ENCODE measurements at places on chromosomes 16 and 17. TPM values are rescaled to one million over a fixed set of nuclear protein-coding genes. Genes with fewer than 3 reads are reported as not detected.

Gene CLEC18B
- total RNA-seq = 2.4 TPM

Gene TMEM132E
- total RNA-seq = not detected

Gene WNT9B
- not detected for total RNA-seq

Gene TP53TG3F
- total RNA-seq = not detected

Gene RUNDC3A
- total RNA-seq = 0.35 TPM

Gene IL4R
- 348 TPM for total RNA-seq

Gene LRRC37A
- total RNA-seq = 9.2 TPM

DNA sequence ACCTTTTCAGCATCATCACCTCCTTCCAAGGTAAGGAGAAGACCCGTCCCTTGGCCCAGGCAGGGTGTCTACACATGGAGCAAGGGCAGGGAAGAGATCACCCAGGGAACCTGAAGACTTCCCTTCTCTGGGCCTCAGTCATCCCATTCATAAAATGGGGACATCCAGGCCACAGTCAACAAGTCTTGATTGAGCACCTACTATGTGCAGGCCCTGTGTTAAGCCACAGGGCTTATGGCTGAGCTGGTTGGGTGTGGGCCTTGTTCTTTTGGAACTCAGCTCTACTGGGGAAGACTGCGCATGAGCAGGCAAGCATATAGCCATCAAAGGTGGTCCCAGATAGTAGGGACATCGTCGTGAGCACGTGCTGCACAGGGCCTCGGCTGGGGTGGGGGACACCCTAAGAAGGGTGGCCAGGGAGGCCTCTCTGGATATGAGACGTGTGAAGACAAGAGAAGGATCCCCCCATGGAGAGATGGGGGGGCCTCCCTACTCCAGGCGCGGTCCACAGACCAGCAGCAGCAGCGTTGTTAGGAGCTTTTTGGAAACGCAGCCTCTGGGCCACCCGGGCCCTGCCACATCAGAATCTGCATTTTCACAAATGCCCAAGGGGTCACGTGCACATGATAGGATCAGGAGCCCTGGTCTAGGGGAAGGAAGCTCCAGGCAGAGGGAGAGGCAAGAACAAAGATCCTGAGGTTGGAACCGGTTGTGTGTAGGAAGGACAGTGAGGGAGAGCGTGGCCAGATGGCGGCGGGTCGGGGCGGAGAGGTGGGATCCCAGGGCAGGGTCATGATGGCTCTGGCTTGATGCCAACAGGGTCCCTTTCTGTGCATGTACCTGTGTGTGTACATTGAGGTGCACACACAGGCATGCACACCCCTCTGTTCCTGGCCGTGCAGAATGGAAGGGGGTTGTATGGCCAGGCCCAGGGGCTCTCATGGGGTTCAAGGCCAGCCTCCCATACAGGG, 5.9 kb upstream of the ADGRG3 start:
- H3K4me1 ChIP-seq = no peaks in the 10 kb centered on the region
- no peaks in the 10 kb centered on the region for H3K27me3 ChIP-seq
- no peak overlapping the region for H3K27ac ChIP-seq
- no peak for DNase-seq
- H3K36me3 ChIP-seq = no peaks in the 10 kb centered on the region

DNA sequence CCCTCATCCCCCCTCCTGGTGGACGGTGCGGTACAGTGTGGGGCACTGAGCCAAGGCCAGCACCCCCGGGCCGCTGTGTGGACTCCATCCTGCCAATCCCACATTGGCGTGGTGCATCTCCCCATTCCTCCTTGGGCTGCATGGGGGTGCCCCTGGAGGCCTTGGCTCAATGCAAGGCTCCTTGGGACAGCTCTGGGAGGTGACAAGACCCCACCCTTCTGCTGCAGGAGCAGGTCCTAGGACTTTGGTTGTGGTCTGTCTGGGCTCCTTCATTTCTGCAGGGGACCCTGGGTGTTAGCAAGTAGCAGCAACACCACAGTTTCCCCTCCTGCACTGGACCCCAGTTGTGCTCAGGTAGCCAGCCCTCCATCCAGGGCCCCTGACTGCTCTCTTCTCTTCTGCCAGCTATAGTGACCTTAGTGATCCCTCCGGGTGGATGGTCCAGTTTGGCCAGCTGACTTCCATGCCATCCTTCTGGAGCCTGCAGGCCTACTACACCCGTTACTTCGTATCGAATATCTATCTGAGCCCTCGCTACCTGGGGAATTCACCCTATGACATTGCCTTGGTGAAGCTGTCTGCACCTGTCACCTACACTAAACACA, 1.3 kb downstream of the PRSS21 start:
- H3K4me1 ChIP-seq = no peaks in the 10 kb centered on the region
- H3K27me3 ChIP-seq = no peaks in the 10 kb centered on the region
- no peak overlapping the region for H3K4me3 ChIP-seq
- no peaks in the 10 kb centered on the region for H3K36me3 ChIP-seq
- DNase-seq = no peak

DNA sequence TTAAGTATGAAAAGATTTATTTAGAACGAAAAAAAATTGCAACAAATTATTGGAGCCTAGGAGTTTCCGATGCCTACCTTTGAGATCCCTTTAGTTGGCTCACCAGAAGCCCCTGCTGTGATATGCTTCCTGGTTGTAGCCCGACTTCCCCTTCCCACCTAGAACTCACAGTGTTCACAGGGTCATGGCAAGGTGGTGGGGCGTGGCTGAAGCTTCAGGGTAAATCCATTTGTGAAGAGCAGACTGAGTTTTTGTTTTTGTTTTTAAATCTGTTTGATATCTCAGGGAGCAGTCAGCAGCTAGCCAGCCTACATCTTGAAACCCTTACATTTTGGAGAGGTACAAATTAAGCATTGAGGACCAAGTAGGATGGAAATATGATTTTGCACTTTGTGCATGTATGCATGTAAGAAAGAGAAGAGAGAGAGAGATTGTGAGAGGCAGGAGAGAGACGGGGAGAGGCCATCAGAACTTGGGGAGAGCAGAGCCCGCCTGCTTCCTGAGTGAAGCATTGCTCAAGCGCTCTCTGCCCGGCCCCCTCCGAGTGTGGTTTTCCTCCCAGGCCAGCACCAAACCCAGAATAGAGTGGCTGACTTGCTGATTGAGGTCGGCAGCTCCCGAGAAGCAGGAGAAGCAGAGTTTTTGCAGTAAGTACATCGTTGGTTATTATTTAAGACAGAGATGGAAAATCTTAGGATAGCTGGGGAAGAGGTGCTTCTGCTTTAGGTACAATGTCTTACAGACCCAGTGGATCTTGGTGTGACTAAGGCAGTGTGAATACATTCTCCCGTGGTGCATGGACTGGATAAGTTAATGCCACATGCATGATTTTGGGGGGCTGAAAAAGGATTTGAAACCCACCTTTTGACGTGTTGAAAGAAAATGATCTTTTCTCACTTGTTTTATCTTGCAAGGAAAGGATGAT, 64.2 kb downstream of the SPECC1 start:
- H3K4me1 ChIP-seq = peaks cover 27% of the 10 kb centered on the region
- peaks cover 11% of the 10 kb centered on the region for H3K27me3 ChIP-seq
- H3K4me3 ChIP-seq = peak overlapping the region; percentile 38

- H3K4me1 ChIP-seq = no peaks in the 10 kb centered on the region
- no peak overlapping the region for H3K27ac ChIP-seq
- no peaks in the 10 kb centered on the region for H3K36me3 ChIP-seq
- H3K4me3 ChIP-seq = no peak overlapping the region
These were observed 666.6 kb downstream of the CDH11 start for GRCh38 chr16:64455275-64455674.

GRCh38 chr16:86939609-86940008, 361.3 kb downstream of the FOXL1 start:
- H3K4me1 ChIP-seq = peaks cover 4% of the 10 kb centered on the region
- peaks cover 15% of the 10 kb centered on the region for H3K27me3 ChIP-seq
- H3K27ac ChIP-seq = no peak overlapping the region
- no peak for DNase-seq

DNA sequence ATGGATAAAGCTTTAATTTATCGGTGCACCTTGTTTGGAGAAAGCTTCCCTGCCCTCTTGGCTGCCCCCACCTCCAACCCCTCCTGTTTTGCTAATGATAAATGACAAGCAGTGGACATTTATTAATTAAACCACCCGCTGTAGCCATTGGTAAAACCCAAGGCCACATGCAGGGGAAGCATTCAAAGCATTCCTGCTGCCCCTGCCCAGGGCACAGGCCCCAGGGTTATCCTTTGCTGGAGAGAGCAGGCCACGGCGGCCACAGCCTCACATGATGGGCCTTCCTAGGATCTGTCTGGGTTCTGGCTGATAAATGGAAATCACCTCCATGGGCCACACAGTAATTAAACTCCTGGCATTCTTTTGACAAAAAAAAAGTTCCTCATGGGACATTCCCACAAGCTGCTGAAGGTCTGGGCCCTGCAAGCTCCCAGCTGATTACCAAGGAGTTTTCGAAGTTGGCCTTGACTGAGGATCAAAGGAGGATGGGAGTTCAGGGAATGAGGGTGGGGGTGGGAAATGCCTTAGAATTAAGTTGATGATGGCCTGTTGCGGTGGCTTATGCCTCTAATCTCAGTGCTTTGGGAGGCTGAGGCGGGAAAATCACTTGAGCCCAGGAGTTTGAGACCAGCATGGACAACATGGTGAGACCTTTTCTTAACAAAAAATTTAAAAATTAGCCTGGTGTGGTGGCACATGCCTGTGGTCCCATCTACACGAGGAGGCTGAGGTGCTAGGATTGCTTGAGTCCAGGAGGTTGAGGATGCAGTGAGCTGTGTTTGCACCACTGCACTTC, 35.5 kb downstream of the SOST start:
- DNase-seq = no peak
- peaks cover 6% of the 10 kb centered on the region for H3K27me3 ChIP-seq
- H3K36me3 ChIP-seq = no peaks in the 10 kb centered on the region

GRCh38 chr17:65074778-65075250, 18.3 kb upstream of the GNA13 start:
- no peak for DNase-seq
- H3K36me3 ChIP-seq = no peaks in the 10 kb centered on the region
- no peaks in the 10 kb centered on the region for H3K4me1 ChIP-seq
- no peak overlapping the region for H3K4me3 ChIP-seq
- peaks cover 4% of the 10 kb centered on the region for H3K27me3 ChIP-seq

DNA sequence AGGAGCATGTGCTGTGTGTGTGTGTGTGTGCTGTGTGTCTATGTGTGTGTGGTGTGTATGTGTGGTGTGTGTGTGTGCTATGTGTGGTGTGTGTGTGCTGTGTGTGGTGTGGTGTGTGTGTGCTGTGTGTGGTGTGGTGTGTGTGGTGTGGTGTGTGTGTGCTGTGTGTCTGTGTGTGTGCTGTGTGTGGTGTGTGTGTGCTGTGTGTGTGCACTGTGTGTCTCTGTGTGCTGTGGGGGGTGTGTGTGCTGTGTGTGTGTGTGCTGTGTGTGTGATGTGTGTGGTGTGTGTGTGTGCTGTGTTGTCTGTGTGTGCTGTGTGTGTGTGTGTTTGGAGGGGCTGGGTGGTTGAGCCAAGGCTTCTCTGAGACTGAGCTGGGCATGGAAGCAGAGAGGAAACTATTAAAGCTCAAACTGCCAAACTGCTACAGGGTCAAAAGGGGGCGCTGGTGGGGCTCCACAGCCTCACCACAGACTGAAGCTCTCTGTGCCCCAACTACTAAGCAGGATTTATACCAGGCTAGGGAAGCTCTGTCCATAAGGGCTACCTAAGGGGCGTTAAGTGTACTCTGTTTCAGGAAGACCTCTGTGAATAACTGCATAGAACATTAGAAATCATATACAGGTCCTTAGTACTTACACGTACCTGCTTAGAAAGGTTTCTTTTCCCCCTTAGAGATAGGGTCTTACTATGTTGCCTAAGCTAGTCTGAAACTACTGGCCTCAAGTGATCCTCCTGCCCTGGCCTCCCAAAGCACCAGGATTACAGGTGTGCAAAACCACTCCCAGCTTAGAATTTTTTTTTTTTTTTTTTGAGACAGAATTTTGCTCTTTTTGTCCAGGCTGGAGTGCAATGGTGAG, 27.8 kb upstream of the GHDC start:
- peaks cover 9% of the 10 kb centered on the region for H3K36me3 ChIP-seq
- no peaks in the 10 kb centered on the region for H3K27me3 ChIP-seq
- H3K4me3 ChIP-seq = no peak overlapping the region
- peak; percentile 63 for DNase-seq
- H3K27ac ChIP-seq = peak overlapping the region; percentile 18

DNA sequence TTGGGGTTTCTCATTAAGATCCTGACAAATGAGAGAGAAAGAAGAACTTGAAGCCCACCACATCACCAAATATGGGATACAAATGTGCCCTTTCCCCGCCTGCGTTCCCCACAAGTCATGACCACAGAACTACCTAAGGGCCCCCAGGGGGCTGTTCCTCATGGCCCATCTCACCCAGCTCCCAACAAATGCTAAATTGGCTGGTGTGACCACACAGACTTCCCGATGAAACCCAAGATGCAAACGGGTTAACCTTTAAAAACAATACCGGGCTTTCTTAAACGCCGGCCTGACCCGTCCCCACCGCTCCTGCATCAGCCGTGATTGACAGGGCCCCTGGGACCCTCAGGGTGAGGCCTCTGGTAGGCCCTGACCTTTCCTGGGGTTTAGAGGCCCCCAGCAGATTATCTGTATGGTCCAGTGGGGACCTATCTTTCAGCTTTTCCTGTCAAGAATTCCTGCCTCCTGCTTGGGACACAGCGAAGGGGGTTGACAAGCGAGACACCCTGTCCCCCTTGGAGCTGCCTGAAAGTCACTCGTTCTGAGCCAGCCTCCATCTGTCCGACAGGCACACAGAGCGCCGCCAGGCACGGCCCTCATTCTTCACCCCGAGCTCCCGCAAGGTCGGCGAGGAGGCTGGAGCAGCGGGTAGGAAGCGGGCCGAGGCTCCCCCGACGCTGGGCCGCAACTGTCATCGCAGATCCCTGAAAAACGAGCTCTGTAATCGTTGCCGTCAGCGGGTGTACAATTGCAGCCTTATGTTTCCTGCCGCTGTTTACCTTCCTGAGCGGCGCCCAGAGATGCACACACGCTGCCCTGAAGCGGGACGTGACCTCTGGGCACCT, 300.1 kb downstream of the FOXL1 start:
- no peaks in the 10 kb centered on the region for H3K36me3 ChIP-seq
- peaks cover 41% of the 10 kb centered on the region for H3K27me3 ChIP-seq
- no peak overlapping the region for H3K27ac ChIP-seq
- H3K4me1 ChIP-seq = no peaks in the 10 kb centered on the region
- no peak overlapping the region for H3K4me3 ChIP-seq
- DNase-seq = no peak

DNA sequence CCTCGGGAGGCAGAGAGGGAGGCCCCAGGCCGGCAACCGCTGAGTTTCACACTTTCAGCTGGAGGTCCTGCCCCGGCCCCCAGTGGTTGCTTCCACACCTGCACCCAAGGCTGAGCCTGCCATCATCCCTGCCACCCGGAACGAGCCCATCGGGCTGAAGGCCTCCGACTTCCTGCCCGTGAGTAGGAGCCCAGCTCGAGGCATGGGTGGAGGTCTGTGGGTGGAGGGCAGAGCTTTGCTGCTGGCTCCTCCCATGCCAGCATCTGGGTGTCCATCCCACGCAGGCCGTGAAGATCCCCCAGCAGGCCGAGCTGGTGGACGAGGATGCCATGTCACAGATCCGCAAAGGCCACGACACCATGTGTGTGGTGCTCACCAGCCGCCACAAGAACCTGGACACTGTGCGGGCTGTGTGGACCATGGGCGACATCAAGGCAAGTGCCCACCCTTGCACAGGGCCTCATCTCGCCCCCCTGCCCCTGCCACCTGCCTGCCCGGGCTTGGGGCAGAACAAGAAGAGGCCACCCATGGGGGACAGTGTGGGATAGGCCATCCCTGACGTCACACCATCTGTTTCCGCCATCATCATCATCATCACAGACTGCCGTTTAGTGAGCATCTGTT, 19.6 kb downstream of the KATNB1 start:
- DNase-seq = no peak
- H3K4me3 ChIP-seq = no peak overlapping the region
- H3K27ac ChIP-seq = no peak overlapping the region
- no peaks in the 10 kb centered on the region for H3K27me3 ChIP-seq
